ENCODE measurements at places on chromosomes 6 and 20. TPM values are rescaled to one million over a fixed set of nuclear protein-coding genes. Genes with fewer than 3 reads are reported as not detected.

GRCh38 chr6:33272275-33273128 lies 627 bp downstream of the RPS18 start:
- DNase-seq, result no peak

- DNase-seq, result no peak
These were observed 305.0 kb upstream of the POU3F2 start for GRCh38 chr6:98529364-98529763.

DNA sequence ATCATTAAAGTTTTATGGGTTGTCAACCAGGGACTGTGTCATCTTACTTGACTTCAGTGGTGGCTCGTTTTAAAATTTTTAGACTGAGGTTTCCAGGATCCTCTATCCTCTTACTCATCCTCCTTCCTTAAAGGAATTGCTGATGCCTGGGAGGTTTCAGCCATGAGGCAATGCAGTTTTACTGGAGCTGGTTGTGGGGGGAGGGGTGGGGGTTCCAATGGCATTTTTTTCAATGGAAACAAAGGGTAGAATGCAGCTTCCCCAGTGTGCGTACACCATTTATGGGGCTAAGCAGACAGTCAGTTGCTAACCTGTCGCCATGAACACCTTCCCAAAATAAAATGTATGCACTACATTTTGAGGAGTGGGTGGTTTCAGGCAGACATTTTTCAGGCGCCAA lies 88.0 kb downstream of the METTL24 start:
- no peak for DNase-seq

- no peak for DNase-seq
These were observed 91.1 kb downstream of the MTFR2 start for GRCh38 chr6:136158971-136159370.

Gene WFDC10B
- not detected for total RNA-seq
